ENCODE measurements at places on chromosomes 6 and 20. TPM values are rescaled to one million over a fixed set of nuclear protein-coding genes. Genes with fewer than 3 reads are reported as not detected.

DNA sequence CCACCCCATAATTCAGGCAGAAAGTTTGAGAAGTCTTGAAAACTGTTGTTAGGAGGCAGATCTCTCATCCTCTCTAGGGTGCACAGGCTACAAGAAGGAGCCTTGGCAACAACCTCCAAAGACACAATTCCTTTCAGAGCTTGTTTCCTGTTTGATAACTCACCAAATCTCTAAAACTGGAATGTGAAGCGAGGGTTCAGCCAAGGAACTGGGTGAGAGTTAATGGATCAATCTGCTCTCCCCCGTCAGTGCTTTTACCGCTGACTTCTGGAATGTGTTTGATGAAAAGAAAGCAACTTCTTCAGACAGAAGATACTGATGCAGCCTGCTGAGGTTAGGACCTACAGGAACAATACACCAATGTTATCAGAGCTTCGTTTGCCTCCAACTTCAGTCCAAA is 171.8 kb upstream of the BMP2 start:
- no peaks in the 10 kb centered on the region for H3K27me3 ChIP-seq
- no peaks in the 10 kb centered on the region for H3K4me1 ChIP-seq
- peak overlapping the region; percentile 18 for H3K27ac ChIP-seq
- H3K4me3 ChIP-seq: no peak overlapping the region

DNA sequence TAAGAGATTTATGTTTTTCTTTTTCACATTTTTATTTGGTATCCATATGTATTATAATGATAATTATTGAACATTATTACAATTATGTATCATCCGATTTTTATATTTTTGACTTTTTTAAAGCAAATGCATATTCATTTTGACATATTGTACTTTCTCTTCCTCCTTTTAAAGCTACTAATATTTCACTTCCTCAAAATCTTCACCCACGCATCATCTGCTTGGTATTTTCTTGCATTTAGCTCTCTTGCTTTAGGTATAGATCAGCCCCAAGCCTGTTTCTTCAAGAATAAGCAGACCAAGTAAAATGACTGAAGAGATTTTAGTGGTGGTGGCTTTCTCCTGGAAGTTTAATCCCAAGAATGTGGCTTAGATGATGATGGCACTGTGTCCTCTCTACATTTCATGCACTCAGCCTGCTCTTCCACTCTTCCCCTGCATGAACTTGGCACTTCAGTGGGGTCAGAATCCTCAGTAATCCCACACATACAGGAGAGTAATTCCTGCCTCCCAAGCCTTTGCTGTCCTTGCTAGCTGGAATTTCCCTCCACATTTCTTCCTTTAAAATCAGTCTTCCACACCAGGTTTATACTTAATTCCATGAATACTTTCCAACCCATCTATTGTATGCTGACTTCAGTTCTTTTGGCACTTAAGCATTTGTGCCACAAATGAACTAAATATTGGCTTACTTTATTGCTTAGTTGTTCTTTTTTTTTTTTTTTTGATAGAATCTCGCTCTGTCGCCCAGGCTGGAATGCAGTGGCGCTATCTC is 8.2 kb downstream of the NCOA7 start:
- DNase-seq: no peak
- no peaks in the 10 kb centered on the region for H3K27me3 ChIP-seq

OPRL1 gene
- total RNA-seq: 2.6 TPM

DNA sequence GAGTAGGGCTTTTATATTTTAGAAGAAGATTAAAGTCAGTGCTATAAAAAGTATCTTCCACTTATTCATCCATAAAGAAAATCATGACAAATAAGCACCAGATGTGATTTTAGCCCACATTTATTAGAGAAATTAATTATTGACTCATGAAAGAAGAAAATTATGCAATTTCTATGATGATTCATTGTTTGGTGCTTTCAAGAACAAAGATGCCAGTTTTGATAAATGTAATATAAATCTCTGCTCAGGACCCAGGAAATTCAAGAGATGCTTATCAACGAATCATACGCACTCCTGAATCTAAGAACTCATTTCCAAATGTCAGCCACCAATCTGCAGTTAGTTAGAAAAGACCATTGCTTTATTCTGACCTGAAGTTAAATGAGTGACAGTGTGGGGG is 211.4 kb downstream of the ARHGAP18 start:
- peaks cover 13% of the 10 kb centered on the region for H3K36me3 ChIP-seq
- H3K4me3 ChIP-seq: no peak overlapping the region
- peaks cover 18% of the 10 kb centered on the region for H3K4me1 ChIP-seq
- DNase-seq: no peak
- no peak overlapping the region for H3K27ac ChIP-seq
- no peaks in the 10 kb centered on the region for H3K27me3 ChIP-seq

OLIG3 gene
- not detected for total RNA-seq

GRCh38 chr6:116229287-116229913 is 24.5 kb downstream of the TSPYL4 start:
- no peak for DNase-seq
- no peaks in the 10 kb centered on the region for H3K4me1 ChIP-seq
- H3K36me3 ChIP-seq: no peaks in the 10 kb centered on the region
- H3K27ac ChIP-seq: no peak overlapping the region

GRCh38 chr20:19920381-19921138 is 96.6 kb upstream of the NAA20 start:
- H3K36me3 ChIP-seq: no peaks in the 10 kb centered on the region
- H3K4me1 ChIP-seq: peaks cover 73% of the 10 kb centered on the region
- H3K4me3 ChIP-seq: no peak overlapping the region
- H3K27me3 ChIP-seq: no peaks in the 10 kb centered on the region
- peak overlapping the region; percentile 65 for H3K27ac ChIP-seq

GRCh38 chr6:69796073-69796641 is 653 bp downstream of the LMBRD1 start:
- H3K4me1 ChIP-seq: peaks cover 44% of the 10 kb centered on the region
- DNase-seq: no peak
- no peaks in the 10 kb centered on the region for H3K36me3 ChIP-seq
- peak overlapping the region; percentile 75 for H3K4me3 ChIP-seq

- H3K36me3 ChIP-seq: peaks cover 27% of the 10 kb centered on the region
- DNase-seq: peak; percentile 48
- no peaks in the 10 kb centered on the region for H3K27me3 ChIP-seq
- H3K4me3 ChIP-seq: no peak overlapping the region
These were observed 47.4 kb upstream of the IRF4 start for GRCh38 chr6:343960-344815.

DNA sequence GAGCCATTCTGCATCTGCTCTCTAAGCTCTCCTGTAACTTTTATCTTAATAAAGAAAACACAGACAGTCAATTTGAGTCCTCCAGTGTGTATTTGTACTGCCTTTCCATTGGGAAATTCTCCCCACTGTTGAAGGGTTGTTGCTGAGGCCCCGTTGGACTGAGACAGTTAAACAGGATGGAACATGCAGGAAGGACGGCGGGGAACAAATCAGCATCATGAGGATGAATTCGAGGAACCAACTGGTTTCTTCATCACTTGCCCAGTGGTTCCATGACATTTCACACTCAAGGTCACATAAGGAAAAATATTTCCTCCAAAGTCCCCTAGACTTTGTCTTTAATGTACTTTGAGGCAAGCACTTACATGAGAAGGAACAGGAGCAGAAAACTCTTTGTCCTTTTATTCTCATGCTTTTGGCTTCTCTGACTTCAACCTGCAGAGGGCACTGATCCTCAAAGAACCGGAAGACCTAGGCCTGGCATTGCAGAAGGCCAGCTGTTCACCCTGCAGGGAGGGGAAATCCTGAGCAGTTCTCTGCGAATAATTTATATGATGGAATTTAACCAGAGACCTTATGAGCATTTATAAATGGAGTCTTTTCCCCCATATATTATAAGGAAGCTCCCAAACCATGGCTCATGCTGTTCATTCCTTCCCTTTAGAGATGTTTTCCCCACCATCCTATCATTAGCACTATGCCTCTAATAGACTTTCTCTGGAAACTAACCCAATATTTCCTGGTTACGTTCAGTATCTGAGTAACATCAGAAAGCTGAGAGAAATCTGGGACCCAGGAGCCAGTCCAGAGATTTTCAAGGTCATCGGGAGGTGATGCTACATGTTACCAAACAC is 55.2 kb upstream of the ADGRF1 start:
- H3K27ac ChIP-seq: no peak overlapping the region
- H3K4me1 ChIP-seq: peaks cover 21% of the 10 kb centered on the region
- H3K36me3 ChIP-seq: no peaks in the 10 kb centered on the region
- H3K4me3 ChIP-seq: no peak overlapping the region
- peak; percentile 52 for DNase-seq

- peaks cover 56% of the 10 kb centered on the region for H3K4me1 ChIP-seq
- DNase-seq: no peak
- no peak overlapping the region for H3K27ac ChIP-seq
- no peaks in the 10 kb centered on the region for H3K36me3 ChIP-seq
- H3K4me3 ChIP-seq: no peak overlapping the region
These were observed 31.1 kb downstream of the ARID1B start for GRCh38 chr6:156808287-156808686.

DNA sequence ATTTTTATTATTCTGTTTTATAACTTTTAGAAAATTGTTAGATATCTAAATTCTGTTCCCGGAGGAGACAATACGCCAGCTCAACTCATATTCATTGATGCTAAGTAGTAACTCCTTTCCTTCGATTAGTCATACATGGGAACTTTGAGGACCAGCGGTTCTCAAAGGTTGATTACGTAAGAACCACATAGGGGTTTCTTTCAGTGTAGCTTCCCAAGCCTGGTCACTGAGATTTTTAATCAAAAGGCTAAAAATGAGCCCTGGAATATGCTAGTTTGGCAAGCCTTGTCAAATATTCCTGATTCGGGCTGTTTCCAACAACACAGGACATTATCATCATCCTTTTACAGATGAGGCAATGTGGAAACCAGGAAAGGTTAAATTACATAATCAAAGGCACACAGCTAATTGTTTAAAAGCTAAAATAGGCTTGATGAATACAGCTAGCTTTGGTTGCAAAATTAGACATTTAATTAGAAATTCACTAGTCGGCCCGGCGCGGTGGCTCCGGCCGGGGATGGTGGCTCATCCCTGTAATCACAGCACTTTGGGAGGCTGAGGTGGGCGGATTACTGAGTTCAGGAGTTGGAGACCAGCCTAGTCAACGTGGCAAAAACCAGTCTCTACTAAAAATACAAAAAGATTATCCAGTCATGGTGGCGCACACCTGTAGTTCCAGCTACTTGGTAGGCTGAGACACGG is 14.6 kb upstream of the MEI4 start:
- H3K36me3 ChIP-seq: no peaks in the 10 kb centered on the region
- no peak overlapping the region for H3K27ac ChIP-seq
- no peaks in the 10 kb centered on the region for H3K4me1 ChIP-seq
- no peak overlapping the region for H3K4me3 ChIP-seq

DNA sequence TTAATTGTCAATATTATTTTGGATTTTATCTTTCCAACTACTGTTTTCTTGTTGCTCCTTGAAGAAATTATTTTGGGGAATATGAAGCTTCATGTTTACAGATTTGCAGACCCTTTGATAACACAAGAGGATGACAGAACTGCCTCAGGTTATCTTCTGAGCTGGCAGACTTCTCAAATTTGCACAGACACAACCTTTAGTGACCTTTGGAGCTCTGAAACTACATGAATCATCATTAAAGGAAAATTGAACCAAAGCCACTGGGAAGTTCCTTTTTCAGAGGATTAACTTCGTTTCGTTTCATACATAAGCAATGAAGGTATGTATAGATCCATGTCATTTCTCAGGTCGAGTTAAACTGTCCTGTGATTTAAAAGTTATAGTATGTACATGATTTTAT is 85.9 kb downstream of the FBXO5 start:
- no peak overlapping the region for H3K4me3 ChIP-seq
- DNase-seq: no peak
- no peak overlapping the region for H3K27ac ChIP-seq
- H3K4me1 ChIP-seq: no peaks in the 10 kb centered on the region
- no peaks in the 10 kb centered on the region for H3K27me3 ChIP-seq
- H3K36me3 ChIP-seq: no peaks in the 10 kb centered on the region

DNA sequence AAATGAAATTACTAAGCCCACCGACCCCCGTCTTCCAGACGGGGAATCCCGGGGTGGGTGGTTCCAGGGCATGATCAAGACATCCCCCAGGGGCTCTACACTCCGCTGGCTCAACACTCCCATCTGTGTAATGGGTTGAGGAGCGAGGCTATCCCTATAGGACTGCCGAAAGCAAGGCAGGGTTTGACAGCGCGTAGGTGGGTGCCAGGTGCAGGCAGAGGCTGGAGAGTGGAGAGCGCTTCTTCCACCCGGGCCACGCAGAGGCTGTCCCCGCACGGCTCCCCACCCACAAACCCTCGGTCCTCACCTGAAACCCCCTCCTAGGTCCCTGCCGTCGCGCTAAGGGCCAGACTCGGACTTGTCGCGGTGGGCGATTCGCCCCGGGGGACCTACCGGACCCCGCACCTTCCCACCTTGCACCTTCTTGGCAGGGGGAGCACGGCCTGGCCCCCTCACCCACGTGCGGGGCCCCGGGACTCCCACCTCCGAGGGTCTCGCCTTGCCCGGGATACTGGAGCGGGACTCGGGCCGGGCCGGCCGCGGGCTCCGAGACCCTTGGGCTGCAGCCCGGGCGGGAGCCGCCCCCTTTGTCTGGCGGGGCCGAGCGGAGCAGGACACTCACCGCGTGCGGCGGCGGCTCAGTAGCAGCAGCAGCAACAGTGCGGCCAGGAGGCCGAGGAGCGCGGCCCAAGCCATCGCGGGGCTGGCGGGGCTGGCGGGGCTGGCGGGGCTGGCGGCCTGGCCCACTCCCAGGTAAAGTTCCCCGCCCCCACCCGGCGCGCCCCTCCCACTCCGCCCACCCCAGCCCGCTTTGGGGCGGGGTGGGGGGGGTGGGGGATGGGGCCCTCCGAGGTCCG is at the start of gene PTGIS:
TSS of gene PTGIS (minus strand) at position 717 of the 857 bp plus-strand sequence. CDS start at position 696, 21 bp downstream.
- peak within 1 kb of the TSS; percentile 76 for H3K27ac ChIP-seq
- peak within 1 kb of the TSS; percentile 55 for H3K4me3 ChIP-seq
- no peak for DNase-seq
- H3K36me3 ChIP-seq: no peaks in the 10 kb centered on the region

DNA sequence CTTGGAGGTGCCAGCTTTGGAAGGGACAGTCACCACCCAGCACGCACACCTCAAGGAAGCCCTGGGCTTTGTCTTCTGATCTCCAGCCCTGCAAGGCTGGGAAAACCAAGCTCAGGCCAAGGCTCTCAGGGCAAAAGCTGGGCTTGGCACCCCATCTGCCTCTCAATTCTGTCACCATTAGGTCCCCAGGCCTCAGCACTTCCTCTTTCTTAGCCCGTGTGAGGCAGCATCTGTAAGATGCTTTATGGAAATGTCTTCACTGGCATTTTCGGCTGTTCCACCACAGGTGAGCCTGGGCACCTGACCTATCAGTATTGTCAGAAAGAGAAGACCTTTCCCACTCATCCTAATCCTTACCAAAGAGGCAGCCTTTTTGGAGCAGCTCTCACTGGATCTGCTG is 24.6 kb downstream of the GMEB2 start:
- H3K4me1 ChIP-seq: no peaks in the 10 kb centered on the region
- H3K4me3 ChIP-seq: no peak overlapping the region
- DNase-seq: no peak
- no peaks in the 10 kb centered on the region for H3K27me3 ChIP-seq

DNA sequence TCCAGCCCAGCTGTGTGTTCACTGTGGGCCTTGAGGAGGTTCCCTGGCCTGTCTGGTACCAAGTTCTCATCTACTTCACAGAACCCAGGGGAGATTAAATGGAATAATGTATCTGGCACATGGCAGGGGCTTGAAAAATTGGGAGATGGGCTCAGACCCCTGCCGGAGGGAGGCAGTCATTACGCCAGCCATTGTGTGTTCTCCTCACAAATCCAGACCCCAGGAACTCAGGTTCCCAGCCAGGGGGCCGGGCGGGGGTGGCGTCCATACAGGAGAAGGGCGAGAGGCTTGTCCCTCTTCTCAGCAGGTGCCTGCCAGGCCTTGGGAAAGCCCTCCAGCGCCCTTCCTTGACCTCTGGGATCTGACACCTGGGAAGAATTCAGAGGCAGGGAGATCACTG is 8.1 kb downstream of the NOL4L start:
- no peak for DNase-seq
- no peaks in the 10 kb centered on the region for H3K36me3 ChIP-seq
- H3K4me1 ChIP-seq: no peaks in the 10 kb centered on the region
- H3K4me3 ChIP-seq: no peak overlapping the region
- no peak overlapping the region for H3K27ac ChIP-seq
- H3K27me3 ChIP-seq: no peaks in the 10 kb centered on the region

DEFB132 gene
- not detected for total RNA-seq

Measured in lower lobe of right lung (tissue), 2 donors.